ENCODE measurements at places on chromosomes 13 and 19.

- no peak for DNase-seq
Observed at GRCh38 chr13:66950666-66951065, 279.5 kb downstream of the PCDH9 start.

DNA sequence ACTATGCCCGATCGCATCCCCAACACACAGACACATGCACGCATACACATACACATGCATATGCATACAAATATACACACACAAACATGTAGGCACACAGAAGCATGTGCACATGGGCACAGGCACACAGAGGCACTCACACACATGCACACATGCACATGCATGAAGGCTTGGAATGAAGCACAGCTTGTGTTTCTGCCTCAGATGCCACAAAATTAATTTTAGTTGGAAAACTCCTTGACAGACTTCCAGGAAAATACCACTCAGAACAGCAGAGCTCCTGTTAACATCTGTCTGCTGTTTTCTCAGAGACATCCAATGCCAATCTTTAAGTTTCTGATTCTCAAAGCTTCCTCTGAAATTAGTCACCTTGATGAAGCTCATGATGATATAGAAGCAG lies 532.7 kb downstream of the RFC3 start:
- DNase-seq, result no peak

DNA sequence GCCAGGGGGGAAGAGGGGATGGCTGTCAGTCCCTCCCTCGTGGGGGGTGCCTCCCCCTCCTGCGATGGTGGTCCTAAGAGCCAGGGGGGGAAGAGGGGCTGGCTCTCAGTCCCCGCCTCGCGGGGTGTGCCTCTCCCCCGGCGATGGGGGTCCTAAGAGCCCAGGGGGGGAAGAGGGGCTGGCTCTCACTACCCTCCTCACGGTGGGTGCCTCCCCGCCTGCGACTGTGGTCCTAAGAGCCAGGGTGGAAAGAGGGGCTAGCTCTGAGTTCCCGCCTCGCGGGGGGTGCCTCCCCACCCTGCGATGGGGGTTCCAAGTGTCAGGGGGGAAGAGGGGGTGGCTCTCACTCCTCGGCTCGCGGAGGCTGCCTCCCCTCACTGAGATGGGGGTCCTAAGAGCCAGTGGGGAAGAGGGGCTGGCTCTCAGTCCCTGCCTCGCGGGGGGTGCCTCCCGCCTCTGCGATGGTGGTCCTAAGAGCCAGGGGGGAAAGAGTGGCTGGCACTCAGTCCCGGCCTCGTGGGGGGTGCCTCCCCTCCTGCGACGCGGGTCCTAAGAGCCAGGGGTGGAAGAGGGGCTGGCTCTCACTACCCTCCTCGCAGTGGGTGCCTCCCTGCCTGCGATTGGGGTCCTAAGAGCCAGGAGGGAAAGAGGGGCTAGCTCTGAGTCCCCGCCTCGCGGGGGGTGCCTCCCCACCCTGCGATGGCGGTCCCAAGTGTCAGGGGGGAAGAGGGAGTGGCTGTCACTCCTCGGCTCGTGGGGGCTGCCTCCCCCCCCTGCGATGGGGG lies 2325.6 kb upstream of the PCDH20 start:
- no peak for DNase-seq

GRCh38 chr19:56670401-56670960 lies 1.1 kb downstream of the ZNF835 start:
- no peak for DNase-seq

All from GM13976 (cell line).